ENCODE measurements at places on chromosomes 5 and 9. TPM values are rescaled to one million over a fixed set of nuclear protein-coding genes. Genes with fewer than 3 reads are reported as not detected.

GRCh38 chr5:78644741-78645300 is 3.8 kb downstream of the LHFPL2 start:
- DNase-seq = no peak
- peaks cover 36% of the 10 kb centered on the region for H3K27me3 ChIP-seq
- no peaks in the 10 kb centered on the region for H3K36me3 ChIP-seq
- H3K4me3 ChIP-seq = no peak overlapping the region
- peaks cover 8% of the 10 kb centered on the region for H3K4me1 ChIP-seq
- H3K27ac ChIP-seq = no peak overlapping the region

Gene GRM6
- total RNA-seq = not detected

Gene GRXCR2
- total RNA-seq = not detected

DNA sequence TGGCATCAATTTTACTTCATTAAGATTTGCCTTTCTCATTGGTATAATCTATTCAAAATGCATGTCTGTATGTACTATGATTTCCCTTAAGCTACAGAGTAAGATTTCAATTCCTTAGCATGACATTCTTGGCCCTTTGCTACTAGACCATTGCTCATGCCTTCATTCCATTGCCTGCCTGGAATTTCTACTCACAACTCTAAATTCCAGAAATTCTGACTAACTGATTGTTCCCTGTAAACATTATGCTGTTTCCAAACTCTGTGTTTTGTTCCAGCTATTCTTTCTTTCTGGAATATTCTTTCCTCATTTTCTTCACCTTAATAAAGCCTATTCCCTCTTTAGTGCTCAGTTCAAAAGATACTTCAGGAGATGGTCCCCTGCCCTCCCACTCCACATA is 568.8 kb upstream of the SEMA6A start:
- no peak for DNase-seq
- H3K27ac ChIP-seq = no peak overlapping the region
- H3K4me1 ChIP-seq = no peaks in the 10 kb centered on the region
- H3K27me3 ChIP-seq = no peaks in the 10 kb centered on the region
- H3K4me3 ChIP-seq = no peak overlapping the region

Gene GPRIN1
- total RNA-seq = 5.3 TPM

- no peak overlapping the region for H3K27ac ChIP-seq
- DNase-seq = no peak
- H3K4me3 ChIP-seq = no peak overlapping the region
- H3K4me1 ChIP-seq = no peaks in the 10 kb centered on the region
These were observed 255.1 kb upstream of the NREP start for GRCh38 chr5:112012104-112012503.

GRCh38 chr5:43514471-43514815 is 505 bp downstream of the C5orf34 start:
- peak; percentile 73 for DNase-seq
- no peaks in the 10 kb centered on the region for H3K27me3 ChIP-seq
- peaks cover 2% of the 10 kb centered on the region for H3K36me3 ChIP-seq
- peak overlapping the region; percentile 99 for H3K27ac ChIP-seq
- H3K4me1 ChIP-seq = peaks cover 26% of the 10 kb centered on the region

GRCh38 chr9:81754245-81754644 is 64.9 kb upstream of the TLE1 start:
- no peak overlapping the region for H3K4me3 ChIP-seq
- no peaks in the 10 kb centered on the region for H3K27me3 ChIP-seq
- no peaks in the 10 kb centered on the region for H3K4me1 ChIP-seq
- no peak for DNase-seq
- H3K36me3 ChIP-seq = no peaks in the 10 kb centered on the region

DNA sequence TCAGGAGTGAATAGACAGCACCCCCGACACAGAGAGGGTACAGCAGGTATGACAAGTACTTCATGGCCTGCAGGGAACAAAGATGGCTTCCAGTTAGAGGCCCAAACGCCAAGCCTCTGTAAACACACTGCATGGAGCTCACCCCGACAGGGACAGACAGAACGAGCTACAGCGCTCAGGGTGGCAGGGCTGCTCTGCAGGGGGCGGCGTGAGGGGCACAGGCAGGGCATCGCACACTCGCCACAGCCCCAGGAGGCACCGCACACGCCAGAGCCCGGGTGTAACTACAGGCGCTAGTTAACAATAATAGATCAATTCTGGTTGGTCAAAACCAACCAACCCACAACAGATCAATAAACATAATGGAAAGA is 21.1 kb downstream of the CLPTM1L start:
- no peaks in the 10 kb centered on the region for H3K27me3 ChIP-seq
- H3K4me1 ChIP-seq = peaks cover 2% of the 10 kb centered on the region
- no peak for DNase-seq
- no peak overlapping the region for H3K4me3 ChIP-seq

DNA sequence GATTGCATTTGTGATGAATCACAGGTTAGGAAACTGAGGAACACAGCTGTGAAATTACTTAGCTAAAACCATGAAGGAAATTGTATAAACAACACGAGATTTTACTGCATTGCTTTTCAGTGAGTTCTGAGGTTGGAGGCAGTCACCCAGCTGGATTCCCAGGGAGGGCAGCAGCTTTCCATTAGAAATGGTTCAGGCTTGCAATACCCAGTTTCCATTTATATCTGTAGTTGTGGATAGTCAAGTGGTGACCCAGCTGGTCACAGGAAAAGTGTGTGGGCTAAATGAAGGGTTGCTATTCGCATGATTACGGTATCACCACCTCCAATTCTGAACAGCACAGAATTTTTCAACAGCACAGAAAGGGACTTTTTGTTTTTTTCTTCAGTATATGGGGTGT is 34.3 kb upstream of the SPATA31D4 start:
- no peak for DNase-seq
- no peaks in the 10 kb centered on the region for H3K36me3 ChIP-seq
- H3K4me3 ChIP-seq = no peak overlapping the region
- no peaks in the 10 kb centered on the region for H3K27me3 ChIP-seq

Gene PGM5
- not detected for total RNA-seq

Gene ADGRV1
- total RNA-seq = 0.05 TPM

Gene C9orf78
- 47.0 TPM for total RNA-seq

Gene APBA1
- total RNA-seq = 0.26 TPM

GRCh38 chr5:12013351-12013750 is 109.1 kb upstream of the CTNND2 start:
- DNase-seq = no peak
- H3K4me1 ChIP-seq = no peaks in the 10 kb centered on the region
- no peak overlapping the region for H3K4me3 ChIP-seq
- H3K27me3 ChIP-seq = no peaks in the 10 kb centered on the region
- no peaks in the 10 kb centered on the region for H3K36me3 ChIP-seq

GRCh38 chr5:37532976-37533740 is 154.0 kb downstream of the WDR70 start:
- no peaks in the 10 kb centered on the region for H3K27me3 ChIP-seq
- no peak overlapping the region for H3K27ac ChIP-seq
- no peaks in the 10 kb centered on the region for H3K4me1 ChIP-seq
- no peak for DNase-seq

DNA sequence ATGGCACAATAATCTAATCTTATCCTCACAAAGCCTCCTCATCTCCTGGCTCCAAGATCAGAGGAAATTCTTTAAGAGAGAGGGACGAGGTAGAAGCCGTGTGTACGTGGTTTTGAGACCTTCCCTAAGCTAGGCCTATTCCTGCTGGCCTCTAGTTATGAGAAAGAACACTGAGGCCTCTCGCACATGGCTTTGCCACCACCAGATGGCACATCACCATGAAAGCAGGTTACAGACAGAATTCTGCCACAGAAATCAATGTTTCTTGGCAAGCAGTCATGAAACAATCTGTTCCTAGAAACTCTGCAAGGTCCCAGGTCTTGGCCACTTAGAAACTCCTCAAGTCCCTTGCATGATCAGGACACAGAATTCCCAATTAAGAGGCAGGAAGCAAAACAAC is 268.2 kb upstream of the TAS2R1 start:
- no peaks in the 10 kb centered on the region for H3K4me1 ChIP-seq
- no peaks in the 10 kb centered on the region for H3K27me3 ChIP-seq
- H3K36me3 ChIP-seq = no peaks in the 10 kb centered on the region

DNA sequence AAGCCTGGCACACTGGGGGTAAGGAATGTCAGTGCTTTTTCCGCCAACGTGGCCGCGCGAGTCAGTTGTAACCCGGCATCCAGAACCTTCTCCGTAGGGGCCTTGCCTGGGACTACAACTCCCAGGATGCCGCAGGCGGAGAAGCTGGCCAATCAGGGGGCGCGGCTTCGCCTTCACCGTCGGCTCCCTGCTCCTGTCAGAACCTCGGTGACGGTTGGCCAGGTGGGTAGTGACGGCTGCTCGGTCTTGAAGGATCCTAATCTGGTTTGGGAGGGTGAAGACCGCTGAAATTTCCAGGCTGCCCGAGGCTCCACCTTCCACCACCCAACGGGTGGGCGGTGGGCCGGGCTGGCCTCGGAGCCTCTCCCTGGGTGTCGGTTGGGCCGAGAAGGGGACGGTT is at the start of gene C5orf58:
C5orf58 (plus strand) TSS at position 200 of the 400 bp plus-strand sequence. CDS start 1,992 bp downstream, outside the sequence.
- no peaks in the 10 kb centered on the region for H3K4me1 ChIP-seq
- H3K36me3 ChIP-seq = peaks cover 1% of the 10 kb centered on the region
- H3K27me3 ChIP-seq = no peaks in the 10 kb centered on the region
- H3K27ac ChIP-seq = no peak within 1 kb of the TSS

GRCh38 chr9:94882966-94883641 is 156.6 kb downstream of the AOPEP start:
- H3K36me3 ChIP-seq = no peaks in the 10 kb centered on the region
- H3K4me3 ChIP-seq = no peak overlapping the region
- H3K27ac ChIP-seq = no peak overlapping the region
- no peak for DNase-seq
- peaks cover 14% of the 10 kb centered on the region for H3K4me1 ChIP-seq
- no peaks in the 10 kb centered on the region for H3K27me3 ChIP-seq

Gene FOXD4
- not detected for total RNA-seq

Gene RANBP3L
- total RNA-seq = not detected

- H3K36me3 ChIP-seq = no peaks in the 10 kb centered on the region
- no peaks in the 10 kb centered on the region for H3K27me3 ChIP-seq
- peak overlapping the region; percentile 59 for H3K27ac ChIP-seq
- peaks cover 49% of the 10 kb centered on the region for H3K4me1 ChIP-seq
These were observed 57.9 kb upstream of the IER5L start for GRCh38 chr9:129235931-129236331.

GRCh38 chr5:88674356-88675167 is 208.4 kb downstream of the MEF2C start:
- H3K4me1 ChIP-seq = peaks cover 26% of the 10 kb centered on the region
- H3K27me3 ChIP-seq = peaks cover 79% of the 10 kb centered on the region
- H3K36me3 ChIP-seq = peaks cover 12% of the 10 kb centered on the region
- peak overlapping the region; percentile 62 for H3K4me3 ChIP-seq

GRCh38 chr9:127161081-127161624 is 38.7 kb upstream of the ANGPTL2 start:
- H3K27me3 ChIP-seq = peaks cover 1% of the 10 kb centered on the region
- no peak overlapping the region for H3K27ac ChIP-seq
- no peaks in the 10 kb centered on the region for H3K36me3 ChIP-seq
- no peak overlapping the region for H3K4me3 ChIP-seq

DNA sequence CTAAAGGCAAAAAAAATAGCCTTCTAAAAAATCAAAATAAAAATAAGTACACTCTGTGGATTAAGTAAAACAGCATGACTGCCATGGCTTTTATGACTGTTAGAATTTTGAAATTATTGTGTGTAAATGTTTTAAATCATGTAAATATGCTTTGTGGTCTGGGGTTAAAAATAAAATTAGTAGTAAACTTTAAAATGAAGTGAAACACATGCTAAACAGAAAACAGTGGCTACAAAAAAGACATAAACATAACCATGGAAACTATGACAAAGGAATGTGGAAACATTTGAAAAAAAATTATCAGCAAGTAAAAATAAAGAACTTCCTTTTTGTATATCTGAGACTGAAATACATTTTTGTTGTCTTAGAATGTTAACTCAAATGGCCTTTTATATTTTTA is 134.5 kb upstream of the SPEF2 start:
- H3K4me1 ChIP-seq = peaks cover 9% of the 10 kb centered on the region
- no peaks in the 10 kb centered on the region for H3K27me3 ChIP-seq
- no peak for DNase-seq
- no peaks in the 10 kb centered on the region for H3K36me3 ChIP-seq
- no peak overlapping the region for H3K4me3 ChIP-seq
- H3K27ac ChIP-seq = no peak overlapping the region

GRCh38 chr9:129597355-129598088 is 23.4 kb downstream of the C9orf50 start:
- no peaks in the 10 kb centered on the region for H3K36me3 ChIP-seq
- peaks cover 2% of the 10 kb centered on the region for H3K27me3 ChIP-seq
- peak overlapping the region; percentile 23 for H3K4me3 ChIP-seq
- peak; percentile 55 for DNase-seq

DNA sequence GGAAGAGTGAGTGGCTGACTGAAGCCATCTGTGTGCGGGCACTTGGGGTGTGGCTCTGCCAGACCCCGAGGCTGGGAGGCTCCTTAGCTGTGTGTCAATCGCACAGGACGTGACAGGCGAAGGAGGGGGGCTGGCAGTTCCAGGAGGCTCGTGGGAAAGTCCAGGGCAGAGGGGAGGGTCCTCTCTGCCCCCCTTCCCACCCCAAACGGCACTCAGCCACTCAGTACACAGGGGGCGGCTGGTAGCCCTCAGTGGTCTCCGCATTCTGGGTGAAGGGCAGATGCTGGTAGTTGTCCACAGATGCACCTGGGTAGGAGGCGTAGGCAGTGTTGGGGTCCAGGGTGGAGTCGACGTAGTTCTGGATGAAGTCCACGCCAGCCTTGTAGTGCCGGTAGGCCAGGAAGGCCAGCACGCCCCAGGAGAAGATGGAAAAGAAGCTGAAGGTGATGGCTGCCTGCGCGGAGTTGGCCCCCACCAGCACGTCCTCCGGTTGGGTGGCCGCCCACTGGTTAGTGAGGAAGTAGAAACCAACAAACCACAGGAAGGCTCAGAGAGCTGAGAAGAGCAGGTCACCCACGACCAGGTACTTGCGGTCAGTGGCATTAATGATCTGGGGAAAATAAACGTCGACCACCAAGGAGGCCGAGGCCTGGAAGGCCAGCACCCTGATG is 85.4 kb upstream of the CEP78 start:
- no peaks in the 10 kb centered on the region for H3K4me1 ChIP-seq
- no peak overlapping the region for H3K27ac ChIP-seq
- peaks cover 4% of the 10 kb centered on the region for H3K27me3 ChIP-seq
- H3K4me3 ChIP-seq = no peak overlapping the region
- no peaks in the 10 kb centered on the region for H3K36me3 ChIP-seq

GRCh38 chr5:168463081-168463480 is 23.2 kb upstream of the RARS1 start:
- no peak for DNase-seq
- no peaks in the 10 kb centered on the region for H3K4me1 ChIP-seq
- H3K4me3 ChIP-seq = no peak overlapping the region
- H3K36me3 ChIP-seq = no peaks in the 10 kb centered on the region

Gene IL4
- total RNA-seq = 6.4 TPM

GRCh38 chr5:55816342-55816741 is 34.8 kb upstream of the IL31RA start:
- peaks cover 2% of the 10 kb centered on the region for H3K4me1 ChIP-seq
- DNase-seq = no peak
- H3K36me3 ChIP-seq = no peaks in the 10 kb centered on the region

GRCh38 chr5:81147011-81147885 is 85.9 kb upstream of the CKMT2 start:
- H3K27me3 ChIP-seq = no peaks in the 10 kb centered on the region
- no peaks in the 10 kb centered on the region for H3K4me1 ChIP-seq
- no peak overlapping the region for H3K27ac ChIP-seq
- peaks cover 16% of the 10 kb centered on the region for H3K36me3 ChIP-seq
- H3K4me3 ChIP-seq = no peak overlapping the region
- no peak for DNase-seq

All from activated CD4-positive, alpha-beta memory T cell treated with anti-CD3 and anti-CD28 coated beads for 36 hours (primary cell).